ENCODE measurements at places on chromosomes 1 and 21.

- no peak for DNase-seq
These were observed 68.9 kb upstream of the S1PR1 start for GRCh38 chr1:101167891-101168290.

DNA sequence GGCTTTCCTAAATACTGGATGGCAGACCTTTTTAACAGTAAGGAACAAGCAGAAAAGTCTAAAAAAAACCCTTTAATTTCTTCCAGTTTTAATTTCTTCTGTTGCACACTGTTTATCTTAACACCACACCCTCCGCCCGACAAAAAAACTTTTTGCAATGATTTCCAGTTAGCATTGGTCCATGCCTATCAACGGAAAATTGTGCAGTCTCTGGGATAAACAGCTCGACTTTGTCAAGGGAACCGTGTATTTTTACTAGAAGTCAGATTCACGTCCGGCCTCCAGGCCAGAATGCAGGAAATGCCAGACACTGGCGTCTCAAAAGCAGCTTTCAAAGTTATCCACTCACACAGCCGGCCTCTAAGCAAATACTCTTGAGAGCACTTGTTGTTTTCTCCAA lies 378 bp upstream of the NUP210L start:
- no peak for DNase-seq

- peak; percentile 80 for DNase-seq
These were observed at the start of gene CATSPERE for GRCh38 chr1:244461245-244462071. TSS of gene CATSPERE (plus strand) at chr1:244461273. CDS start at chr1:244461430, 157 bp downstream.

DNA sequence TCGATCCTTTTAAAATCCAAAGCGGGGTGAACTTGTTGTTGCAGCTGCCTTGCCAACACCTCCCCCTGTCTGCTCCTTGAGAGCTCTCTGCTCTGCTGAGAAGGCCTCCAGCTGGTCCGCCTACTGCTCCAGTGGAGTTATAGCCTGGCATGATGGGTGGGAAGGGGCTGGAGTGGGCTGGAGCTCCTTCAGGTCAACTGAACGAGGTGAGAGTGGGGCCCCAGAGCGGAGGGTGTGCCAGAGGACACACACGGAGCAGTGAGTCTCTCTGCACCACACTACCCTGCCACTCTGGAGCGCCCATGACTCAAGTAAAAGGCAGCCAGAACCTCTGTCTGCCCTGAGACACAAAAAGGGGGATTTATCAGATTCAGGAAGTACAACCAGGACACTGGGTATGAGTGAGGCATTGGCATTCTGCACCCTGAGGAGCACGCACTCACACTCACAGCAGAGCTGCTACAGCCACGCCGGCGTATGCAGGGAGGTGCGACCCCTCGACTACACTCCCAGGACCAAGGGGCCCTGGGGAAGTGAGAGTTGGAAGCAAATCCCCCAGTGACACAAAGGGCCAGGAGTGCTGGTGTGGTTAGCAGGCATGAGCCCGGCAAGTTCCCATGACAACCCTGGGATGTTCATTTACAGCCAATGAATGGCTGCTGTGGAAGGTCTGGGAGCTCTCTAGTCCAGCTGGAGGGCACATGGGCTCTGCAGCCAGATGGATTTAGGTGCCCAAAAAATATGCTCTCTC lies 28.0 kb upstream of the EVA1B start:
- no peak for DNase-seq

GRCh38 chr21:18468790-18469189 lies 65.2 kb upstream of the TMPRSS15 start:
- DNase-seq = no peak

- DNase-seq = no peak
These were observed 228.8 kb upstream of the CSF3R start for GRCh38 chr1:36711480-36711879.

- DNase-seq = no peak
These were observed 183.4 kb downstream of the ZNF281 start for GRCh38 chr1:200226268-200226968.

GRCh38 chr1:51850420-51851223 lies 27.9 kb downstream of the NRDC start:
- DNase-seq = no peak

DNA sequence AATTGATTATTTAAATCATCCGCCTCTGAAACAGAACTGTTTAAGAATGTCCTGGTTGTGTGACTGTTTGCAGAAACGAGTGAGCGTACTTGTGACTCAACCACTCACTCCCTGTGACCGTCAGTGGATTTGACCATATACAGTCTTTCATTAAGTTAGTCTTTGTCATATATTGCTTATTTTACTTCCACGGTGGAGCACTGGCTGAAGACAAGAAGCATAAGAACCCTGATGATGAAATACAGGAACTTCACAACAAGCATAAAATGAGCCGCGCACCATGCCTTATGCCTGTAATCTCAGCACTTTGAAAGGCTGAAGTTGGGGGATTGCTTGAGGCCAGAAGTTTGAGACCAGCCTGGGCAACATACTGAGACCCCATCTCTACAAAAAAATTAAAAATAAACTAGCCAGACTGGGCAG lies 194.0 kb downstream of the TOMM20 start:
- DNase-seq = no peak

GRCh38 chr1:95216292-95216990 lies 17.6 kb upstream of the RWDD3 start:
- DNase-seq = no peak

GRCh38 chr1:212683357-212683722 lies 16.3 kb downstream of the BATF3 start:
- no peak for DNase-seq

DNA sequence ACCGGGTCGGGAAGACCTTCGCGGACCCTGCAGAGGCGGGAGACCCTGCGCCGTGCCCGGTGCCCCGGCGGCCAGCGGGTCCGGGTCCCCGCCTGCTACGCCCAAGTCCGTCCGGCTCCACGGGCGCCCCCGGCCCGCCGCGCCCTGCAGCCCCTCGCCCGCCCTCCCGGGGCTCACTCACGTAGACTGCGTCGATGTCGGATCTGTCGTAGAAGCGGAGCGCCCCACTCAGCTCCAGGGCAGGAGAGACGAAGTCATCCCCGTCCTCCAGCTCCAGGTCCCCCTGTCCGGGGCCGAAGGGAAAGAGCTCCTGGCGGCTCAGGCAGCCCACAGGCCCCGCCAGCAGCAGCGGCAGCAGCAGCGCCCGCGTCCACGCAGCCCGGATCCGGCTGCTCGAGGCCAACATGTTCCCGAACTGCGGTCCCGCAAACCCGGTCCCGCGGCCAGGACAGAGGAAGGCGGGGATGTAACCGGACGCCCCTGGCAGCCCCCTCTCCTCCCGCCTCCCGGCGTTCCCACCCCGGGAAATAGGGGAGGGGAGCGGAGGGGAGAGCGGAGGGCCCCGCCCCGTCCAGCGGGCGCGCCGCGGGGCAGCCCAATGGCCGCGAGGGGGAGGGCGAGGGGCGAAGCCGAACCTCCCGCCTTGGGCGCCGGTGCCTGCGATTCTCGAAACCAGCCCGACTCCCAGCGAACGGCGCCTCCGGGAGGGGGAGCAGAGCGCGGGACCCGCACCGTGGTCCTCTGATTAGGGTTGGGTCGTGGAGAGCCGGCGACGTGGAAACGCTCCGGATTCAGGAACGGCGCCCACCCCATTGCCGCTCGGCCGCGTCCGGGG lies at the start of gene NID1:
TSS of gene NID1 (minus strand) at position 417 of the 835 bp plus-strand sequence. CDS start at position 406, 11 bp downstream.
- peak; percentile 37 for DNase-seq

GRCh38 chr1:233443040-233443760 lies 115.7 kb downstream of the MAP3K21 start:
- no peak for DNase-seq

DNA sequence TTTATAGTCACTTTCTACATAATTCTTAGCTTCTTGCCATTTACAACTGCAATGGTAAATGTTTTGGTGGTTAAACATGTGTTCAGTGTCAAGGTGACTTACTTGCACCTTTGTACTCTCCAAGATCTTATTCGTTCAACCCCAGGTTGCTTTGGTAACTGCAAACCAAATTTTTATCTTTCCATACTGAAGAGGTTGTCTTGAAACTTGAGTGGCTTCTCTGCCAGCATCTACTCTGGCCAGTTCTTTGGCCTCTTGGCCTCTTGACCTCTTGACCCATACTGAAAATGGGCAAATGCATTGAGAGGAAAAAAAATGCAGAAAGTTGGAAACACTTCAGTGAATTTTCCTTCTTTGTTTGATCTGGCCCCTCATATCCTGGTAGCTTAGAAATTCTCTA lies 88.0 kb upstream of the LRRC7 start:
- no peak for DNase-seq

- DNase-seq = no peak
These were observed 17.3 kb downstream of the S1PR1 start for GRCh38 chr1:101253976-101254674.

GRCh38 chr21:25682382-25682781 lies 43.3 kb downstream of the JAM2 start:
- DNase-seq = no peak

GRCh38 chr1:19936061-19936750 lies 12.8 kb upstream of the PLA2G2E start:
- no peak for DNase-seq

DNA sequence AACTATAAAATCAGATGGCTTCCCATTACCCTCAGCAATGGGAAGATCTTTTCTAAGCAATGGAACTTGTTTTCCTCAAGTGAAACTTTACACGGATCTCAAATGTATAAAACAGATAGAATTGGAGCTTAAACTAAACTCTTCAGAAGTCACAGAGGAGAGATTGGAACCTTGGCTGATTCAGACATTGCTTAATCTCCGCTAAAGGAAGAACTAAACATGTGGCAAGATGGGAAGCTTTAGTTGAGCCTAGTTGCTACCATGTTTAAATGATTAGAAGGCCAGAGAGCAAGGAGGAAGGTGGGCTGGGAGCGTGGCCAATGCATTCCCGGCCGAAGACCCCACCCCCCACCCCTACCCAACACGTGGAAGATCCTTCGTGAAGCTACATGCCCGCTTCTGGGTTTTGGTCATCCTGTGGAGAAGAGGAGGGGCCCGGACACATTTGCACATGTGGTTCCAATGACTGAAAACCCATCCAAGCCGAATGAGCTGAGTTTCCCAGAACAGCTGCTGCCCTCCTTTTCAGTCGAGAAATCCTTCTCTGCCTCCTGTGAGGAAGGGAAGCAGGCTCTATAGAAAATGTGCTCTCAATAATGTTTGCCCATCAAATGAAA lies 164.3 kb downstream of the MIS18A start:
- DNase-seq = no peak

- DNase-seq = no peak
These were observed 22.7 kb upstream of the GNG12 start for GRCh38 chr1:67855961-67856360.

DNA sequence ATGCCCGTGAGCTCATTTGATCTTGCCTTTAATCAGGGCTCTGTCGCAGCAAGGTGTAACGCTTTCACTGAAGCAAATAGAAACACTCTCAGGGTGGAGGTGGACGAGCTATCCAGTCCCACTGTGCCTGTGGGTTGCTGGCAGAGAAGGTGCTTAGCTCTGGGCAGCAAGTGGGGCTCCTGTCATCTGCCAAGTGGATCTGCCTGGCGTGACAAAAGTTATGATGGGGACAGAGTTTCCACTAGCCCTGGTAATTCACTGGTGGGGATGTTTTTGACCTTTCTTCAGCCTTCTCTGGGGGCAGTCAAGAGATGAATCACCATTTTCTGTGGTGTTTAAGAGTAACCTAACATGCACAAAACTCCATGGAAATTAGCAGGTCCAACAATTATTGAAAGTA lies 71.3 kb upstream of the EDEM3 start:
- DNase-seq = no peak

- peak; percentile 23 for DNase-seq
These were observed 355.6 kb downstream of the PRDM2 start for GRCh38 chr1:14055442-14056223.

DNA sequence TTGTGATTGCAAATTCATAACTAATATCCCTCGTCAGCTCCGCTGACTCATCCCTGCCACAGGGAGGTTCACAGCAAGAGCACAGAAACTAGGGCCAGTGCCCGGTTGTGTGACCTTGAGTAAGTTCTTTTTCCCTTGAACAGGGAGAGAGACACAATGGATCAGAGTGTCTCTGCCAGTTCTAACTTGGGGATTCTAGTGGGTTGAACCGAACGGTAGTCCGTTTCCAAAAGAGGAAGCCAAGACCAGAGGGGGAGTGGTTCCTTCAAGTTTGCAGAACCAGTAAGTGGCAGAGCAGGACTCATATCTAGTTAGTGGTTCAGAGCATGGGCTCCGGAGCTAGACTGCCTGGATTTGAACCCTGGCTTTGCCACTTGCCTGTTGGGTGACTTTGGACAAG lies 4.9 kb upstream of the SHISA4 start:
- peak; percentile 54 for DNase-seq

GRCh38 chr1:160542303-160542945 lies 19.4 kb upstream of the SLAMF6 start:
- no peak for DNase-seq

All from hippocampal formation (tissue), 2 donors.